Activated T-helper 1 cell treated with anti-CD3 and anti-CD28 coated beads, Interleukin-2, amount 50 U/mL, for 16 hours (primary cell): ENCODE measurements at places on chromosomes 12 and 14.

GRCh38 chr12:92365836-92366235, 220.2 kb upstream of the BTG1 start:
- DNase-seq, result no peak

DNA sequence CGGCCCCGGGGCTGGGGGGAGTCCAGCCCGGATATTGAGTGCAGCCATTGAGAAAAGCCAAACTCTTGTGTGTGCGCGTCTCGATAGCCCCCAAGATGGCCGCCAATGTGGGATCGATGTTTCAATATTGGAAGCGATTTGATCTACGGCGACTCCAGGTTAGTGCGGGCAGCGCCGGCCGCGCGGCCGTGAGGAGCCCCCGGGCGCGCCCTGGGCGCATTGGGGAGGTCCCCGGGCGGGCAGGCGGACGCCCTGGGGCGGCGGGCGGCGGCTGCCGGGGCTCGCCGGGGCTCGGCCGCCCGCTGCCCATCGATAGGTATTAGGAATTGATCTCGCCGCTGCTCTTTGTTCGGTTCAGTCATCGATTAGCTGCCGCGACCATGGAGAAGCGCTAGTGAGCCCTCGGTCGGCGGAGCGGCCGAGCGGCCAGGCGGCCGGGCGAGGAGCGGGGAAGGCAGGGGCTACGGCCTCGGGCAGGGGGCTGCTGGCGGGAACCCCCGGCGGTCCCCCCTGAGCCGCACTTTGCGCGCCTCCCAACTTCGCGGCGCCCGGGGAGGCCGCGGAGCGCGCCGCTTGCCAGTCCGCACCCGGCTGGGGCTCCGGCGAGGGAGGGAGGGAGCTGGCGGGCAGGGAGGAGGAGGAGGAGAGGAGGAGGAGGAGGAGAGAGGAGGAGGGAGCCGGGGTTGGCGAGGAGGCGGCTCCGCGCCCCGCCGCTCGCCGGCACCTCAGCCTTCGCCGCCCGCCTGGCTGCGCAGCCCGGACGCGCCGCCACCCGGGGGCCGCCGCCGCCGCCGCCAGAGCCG, 113.9 kb upstream of the MYL2 start:
- DNase-seq, result no peak

GRCh38 chr12:132631666-132632065, 13.1 kb downstream of the P2RX2 start:
- DNase-seq, result no peak

- no peak for DNase-seq
These were observed 6.1 kb downstream of the TCP11L2 start for GRCh38 chr12:106308611-106309010.

GRCh38 chr12:810671-811415, 58.5 kb downstream of the WNK1 start:
- no peak for DNase-seq

DNA sequence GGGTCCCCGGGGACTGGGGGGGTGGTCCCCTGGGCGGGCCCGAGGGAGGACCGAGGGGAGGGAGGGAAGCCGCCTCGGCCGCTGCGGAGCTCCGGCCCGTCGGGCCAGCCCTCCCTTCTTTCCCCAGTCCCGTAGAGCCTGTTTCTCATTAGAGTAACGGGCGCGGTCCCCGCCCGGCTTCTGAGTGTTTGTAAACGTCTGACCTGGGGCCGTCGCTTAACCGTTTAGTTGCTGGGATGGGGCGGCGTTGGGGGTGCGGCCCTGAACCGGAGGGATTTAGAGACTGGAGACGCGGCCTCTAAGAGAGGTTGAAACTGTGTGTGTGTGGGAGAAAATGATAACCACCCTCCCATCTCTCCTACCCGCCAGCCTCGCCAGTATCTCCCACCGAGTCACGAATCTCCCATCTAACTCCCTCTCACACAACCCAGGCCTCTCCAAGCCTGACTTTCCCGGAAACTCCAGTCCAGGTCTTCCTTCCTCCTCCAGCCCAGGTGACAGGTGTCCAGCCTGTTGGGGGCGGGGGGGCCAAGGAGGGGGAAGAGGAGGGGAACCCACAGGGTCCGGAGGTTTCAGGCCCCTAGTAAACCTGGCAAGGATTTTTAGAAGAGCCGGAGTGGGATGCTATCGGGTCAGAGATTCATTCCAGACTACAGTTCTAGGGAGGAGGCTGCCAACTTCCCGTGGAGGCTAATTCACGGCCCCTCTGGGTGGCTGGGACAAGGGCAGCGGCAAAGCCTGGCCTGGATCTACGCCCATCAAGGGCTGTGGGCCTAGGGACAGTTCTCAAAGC, 1.1 kb upstream of the NFATC4 start:
- DNase-seq, result no peak

DNA sequence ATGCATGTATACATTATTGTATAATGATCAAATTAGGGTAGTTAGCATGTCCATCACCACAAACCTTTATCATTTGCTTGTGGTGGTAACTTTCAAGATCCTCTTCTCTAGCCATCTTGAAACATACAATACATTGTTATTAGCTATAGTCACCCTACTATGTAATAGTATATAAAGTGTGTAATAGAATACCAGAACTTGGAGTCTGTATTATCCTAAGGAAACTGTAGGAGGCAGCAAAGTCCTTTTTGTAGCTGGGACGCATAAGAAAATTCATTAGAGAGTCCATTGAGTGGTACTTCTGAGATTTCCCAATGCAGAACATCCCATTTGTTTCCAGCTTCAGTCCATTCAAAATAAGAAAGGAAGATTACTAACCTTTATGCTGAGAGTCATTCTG, 325.9 kb upstream of the LRFN5 start:
- DNase-seq, result no peak

DNA sequence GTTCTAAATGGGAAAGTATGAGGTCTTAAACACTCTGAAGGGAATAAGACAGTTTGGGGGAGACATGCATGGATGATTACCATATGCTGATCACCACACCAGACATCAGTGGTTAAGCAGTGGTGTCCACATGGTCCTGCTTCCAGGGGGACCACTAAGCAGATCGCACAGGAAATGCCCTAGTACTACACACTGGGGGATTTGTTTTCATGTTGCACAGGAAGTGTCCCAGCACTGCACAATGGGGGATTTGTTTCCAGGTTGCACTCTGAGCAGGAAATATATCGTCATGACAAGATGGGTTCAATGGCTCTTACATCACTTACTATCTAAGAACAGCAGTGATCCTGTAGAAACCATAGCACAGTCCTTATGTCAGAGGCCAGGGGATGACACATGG, 245.5 kb downstream of the BCL11B start:
- no peak for DNase-seq
